Common myeloid progenitor, CD34-positive (primary cell): ENCODE measurements at places on chromosomes 13 and 19.

GRCh38 chr13:113027095-113027494, 58.1 kb downstream of the MCF2L start:
- DNase-seq = no peak

DNA sequence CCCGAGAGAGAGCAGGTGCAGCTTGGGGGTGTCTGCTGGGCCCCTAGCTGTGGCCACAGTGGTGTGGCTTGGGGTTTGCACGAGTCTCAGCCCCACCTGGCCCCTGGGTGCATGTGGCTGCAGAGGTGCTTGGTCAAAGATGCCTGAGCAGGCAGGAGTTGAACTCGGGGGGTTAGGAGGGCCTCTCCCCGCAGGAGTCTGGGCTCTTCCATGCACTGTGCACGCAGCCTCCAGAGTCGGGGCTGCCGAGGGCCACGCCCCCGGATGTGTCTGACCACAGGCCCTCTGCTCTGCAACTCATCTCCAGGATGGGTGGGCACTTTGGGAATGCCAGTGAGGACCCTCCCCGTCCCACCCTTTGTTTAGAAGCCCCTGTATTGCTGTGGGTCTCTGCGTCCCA, 91.5 kb upstream of the MCF2L start:
- DNase-seq = no peak

DNA sequence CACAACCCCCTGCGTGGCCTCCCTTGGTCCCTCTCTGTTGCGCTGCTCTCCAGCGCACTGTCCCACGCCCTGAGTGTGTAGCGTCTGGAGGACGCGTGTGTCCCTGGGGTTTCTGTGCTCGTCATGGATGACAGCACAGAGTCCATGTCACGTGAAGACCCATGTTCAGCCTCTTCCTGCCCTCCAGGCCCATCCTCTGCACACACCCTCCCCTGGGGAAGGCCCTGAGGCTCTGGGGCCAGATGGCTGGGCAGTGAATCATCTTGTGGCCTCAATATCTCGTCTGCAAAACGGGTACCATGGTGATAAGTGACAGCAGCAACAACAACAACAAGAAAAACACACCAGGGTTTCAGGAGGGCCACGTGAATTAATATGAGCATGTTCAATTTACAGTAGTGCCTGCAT, 71.5 kb upstream of the ARHGEF7 start:
- no peak for DNase-seq

DNA sequence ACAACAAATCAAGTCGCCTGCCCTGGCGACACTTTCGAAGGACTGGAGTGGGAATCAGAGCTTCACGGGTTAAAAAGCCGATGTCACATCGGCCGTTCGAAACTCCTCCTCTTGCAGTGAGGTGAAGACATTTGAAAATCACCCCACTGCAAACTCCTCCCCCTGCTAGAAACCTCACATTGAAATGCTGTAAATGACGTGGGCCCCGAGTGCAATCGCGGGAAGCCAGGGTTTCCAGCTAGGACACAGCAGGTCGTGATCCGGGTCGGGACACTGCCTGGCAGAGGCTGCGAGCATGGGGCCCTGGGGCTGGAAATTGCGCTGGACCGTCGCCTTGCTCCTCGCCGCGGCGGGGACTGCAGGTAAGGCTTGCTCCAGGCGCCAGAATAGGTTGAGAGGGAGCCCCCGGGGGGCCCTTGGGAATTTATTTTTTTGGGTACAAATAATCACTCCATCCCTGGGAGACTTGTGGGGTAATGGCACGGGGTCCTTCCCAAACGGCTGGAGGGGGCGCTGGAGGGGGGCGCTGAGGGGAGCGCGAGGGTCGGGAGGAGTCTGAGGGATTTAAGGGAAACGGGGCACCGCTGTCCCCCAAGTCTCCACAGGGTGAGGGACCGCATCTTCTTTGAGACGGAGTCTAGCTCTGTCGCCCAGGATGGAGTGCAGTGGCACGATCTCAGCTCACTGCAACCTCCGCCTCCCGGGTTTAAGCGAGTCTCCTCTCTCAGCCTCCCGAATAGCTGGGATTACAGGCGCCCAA, at the start of gene LDLR:
TSS of gene LDLR (plus strand) at position 210 of the 760 bp plus-strand sequence. CDS start at position 296, 86 bp downstream.
- peak; percentile 95 for DNase-seq

GRCh38 chr13:113836768-113837559, 26.9 kb downstream of the GAS6 start:
- no peak for DNase-seq

GRCh38 chr19:58531034-58531840, 11.6 kb upstream of the ZBTB45 start:
- DNase-seq = no peak

- DNase-seq = peak; percentile 63
These were observed 23.4 kb upstream of the SLC7A10 start for GRCh38 chr19:33248954-33249613.

DNA sequence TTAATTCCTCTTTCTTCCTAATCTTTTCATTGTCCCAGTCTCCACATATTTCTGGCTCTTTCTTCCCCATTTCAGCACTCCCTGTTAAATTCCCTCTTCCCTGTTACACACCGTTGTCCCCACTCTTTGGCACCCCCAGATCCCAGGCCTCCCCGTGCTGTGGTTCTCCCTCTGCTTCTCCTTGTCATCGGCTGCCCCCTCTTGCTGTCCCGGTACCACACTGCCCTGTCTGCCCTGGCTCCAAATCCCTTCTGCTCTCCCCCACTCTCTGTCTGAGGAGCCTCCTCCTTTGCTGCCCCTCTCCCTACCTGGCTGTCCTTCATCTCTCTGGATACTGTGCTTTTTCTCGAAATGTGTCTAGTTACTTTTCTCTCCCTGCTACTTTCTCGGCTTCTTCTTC, 983 bp downstream of the ZNF415 start:
- no peak for DNase-seq
